PC-9 (cell line): ENCODE measurements at places on chromosomes 6 and 20. TPM values are rescaled to one million over a fixed set of nuclear protein-coding genes. Genes with fewer than 3 reads are reported as not detected.

Gene SNX21
- 9.8 and 13.3 TPM in 2 replicates for total RNA-seq

Gene SLC22A3
- not detected in 2 replicates for total RNA-seq

Gene NRSN1
- total RNA-seq: not detected in 2 replicates

Gene PLEKHG1
- 8.9 and 9.9 TPM in 2 replicates for total RNA-seq

Gene DUSP22
- 23.7 and 25.5 TPM in 2 replicates for total RNA-seq

Gene APCDD1L
- 2.4 and 3.0 TPM in 2 replicates for total RNA-seq

Gene CALHM5
- total RNA-seq: not detected in 2 replicates

Gene OXT
- total RNA-seq: not detected in 2 replicates

Gene PM20D2
- total RNA-seq: 21.9 and 28.8 TPM in 2 replicates

Gene SEL1L2
- not detected in 2 replicates for total RNA-seq

Gene ADGRG6
- total RNA-seq: 24.0 and 30.3 TPM in 2 replicates

Gene GOPC
- total RNA-seq: 10.8 and 14.1 TPM in 2 replicates

Gene ANKRD6
- total RNA-seq: 1.8 and 2.7 TPM in 2 replicates

Gene GSTA1
- not detected in 2 replicates for total RNA-seq

Gene PROKR2
- not detected in 2 replicates for total RNA-seq

Gene GABRR1
- total RNA-seq: not detected in 2 replicates

Gene KHDC1L
- 1.1 TPM in 1 of 2 replicates, not detected in the other for total RNA-seq

Gene CDSN
- 1.0 and 1.9 TPM in 2 replicates for total RNA-seq

Gene MYLIP
- total RNA-seq: 29.2 and 42.2 TPM in 2 replicates

Gene HLA-G
- 0.38 and 0.50 TPM in 2 replicates for total RNA-seq

Gene PXMP4
- 12.2 and 19.1 TPM in 2 replicates for total RNA-seq

Gene ADGB
- total RNA-seq: not detected in 2 replicates

Gene CRIP3
- 5.7 and 10.0 TPM in 2 replicates for total RNA-seq

Gene ZFP64
- 40.3 and 49.8 TPM in 2 replicates for total RNA-seq

Gene DYNLT2
- total RNA-seq: 1.4 and 1.5 TPM in 2 replicates

Gene EYA2
- not detected in 2 replicates for total RNA-seq

Gene ENPP4
- 6.2 and 7.1 TPM in 2 replicates for total RNA-seq

Gene CNBD2
- total RNA-seq: 6.2 and 7.3 TPM in 2 replicates

Gene GABRR2
- total RNA-seq: 0.52 TPM in 1 of 2 replicates, not detected in the other

Gene OR12D1
- not detected in 2 replicates for total RNA-seq

Gene RARS2
- total RNA-seq: 22.6 and 34.6 TPM in 2 replicates
